ENCODE measurements at places on chromosomes 16 and 17.

GRCh38 chr17:48816774-48817590, at the start of gene TTLL6:
TTLL6 (minus strand) TSS chr17:48817229; CDS start chr17:48817072, 157 bp downstream.
- peak; percentile 53 for DNase-seq

DNA sequence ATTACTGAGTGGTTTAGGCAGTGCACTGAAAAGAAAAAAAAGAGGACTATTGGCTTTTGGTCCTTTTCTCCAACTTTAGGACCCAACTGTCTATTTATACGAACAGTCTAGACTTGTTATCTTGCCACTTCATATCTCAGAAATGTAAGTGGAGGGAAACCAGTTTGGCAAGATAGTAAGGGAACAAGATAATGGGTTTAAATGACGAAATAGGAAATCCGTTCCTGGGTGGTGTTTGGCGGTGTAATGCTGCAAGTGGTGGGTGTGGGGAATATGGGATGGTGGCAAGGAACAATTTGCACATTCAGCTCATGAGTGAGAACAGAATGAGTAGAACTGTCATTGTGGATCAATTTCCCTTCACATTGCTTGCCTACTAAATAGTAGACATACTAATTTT, 44.7 kb downstream of the GRB7 start:
- no peak for DNase-seq

- peak; percentile 17 for DNase-seq
These were observed 372.7 kb downstream of the SLC39A11 start for GRCh38 chr17:72719578-72720493.

GRCh38 chr17:79204261-79204660, 129.6 kb downstream of the ENGASE start:
- no peak for DNase-seq

DNA sequence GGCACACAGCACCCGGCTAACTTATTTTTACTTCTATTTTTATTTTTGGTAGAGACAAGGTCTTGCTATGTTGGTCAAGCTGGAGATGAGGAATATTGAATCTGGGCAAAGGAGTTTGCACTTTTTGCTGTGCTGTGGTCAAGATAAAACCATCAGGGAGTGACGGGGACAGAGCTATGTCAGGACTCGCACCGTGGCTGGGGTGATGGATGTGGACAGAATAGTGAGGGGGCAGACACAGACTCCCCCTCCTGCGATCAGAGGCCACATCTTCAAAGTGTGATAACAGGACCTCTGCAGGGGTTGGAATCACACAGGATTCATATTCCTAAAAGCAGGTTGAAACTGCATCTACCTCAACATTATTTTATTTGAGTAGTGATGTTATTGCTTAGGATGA, 25.6 kb downstream of the IL21R start:
- DNase-seq: peak; percentile 4

DNA sequence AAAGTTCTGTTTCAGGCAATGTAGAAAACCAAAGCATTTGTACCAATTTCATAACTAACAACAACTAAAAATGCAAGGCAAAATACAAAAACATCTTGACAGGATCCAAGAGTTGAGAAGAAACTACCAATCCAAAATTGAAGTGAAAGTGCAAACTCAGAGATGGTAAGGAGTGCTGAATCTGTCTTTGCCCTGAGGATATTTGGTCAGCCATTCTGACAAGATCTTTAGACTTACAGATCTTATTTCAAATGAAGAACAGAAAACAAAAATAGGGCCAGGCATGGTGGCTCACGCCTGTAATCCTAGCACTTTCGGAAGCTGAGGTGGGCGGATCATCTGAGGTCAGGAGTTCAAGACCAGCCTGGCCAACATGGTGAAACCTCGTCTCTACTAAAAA, 412.8 kb downstream of the ZFHX3 start:
- DNase-seq: no peak

DNA sequence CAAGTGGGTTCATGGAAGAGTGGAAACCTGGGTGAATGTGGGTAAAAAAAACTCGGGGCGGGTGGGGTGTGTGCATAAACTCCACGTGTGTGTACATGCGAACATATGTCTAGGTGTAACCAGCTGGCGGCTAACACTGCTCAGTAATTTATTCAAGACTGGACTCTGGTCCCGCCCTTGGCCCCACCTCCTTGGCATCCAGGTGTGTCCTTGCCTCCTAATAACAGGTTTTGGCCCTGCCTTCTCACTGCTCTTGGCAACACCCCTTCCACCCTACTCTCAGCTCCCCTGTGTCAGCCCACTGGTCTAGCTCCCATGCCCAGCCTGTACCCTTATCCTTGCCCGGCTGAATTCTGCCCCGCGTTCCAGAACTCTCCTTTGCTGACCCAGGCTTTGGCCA, 8.3 kb downstream of the FLII start:
- DNase-seq: no peak

GRCh38 chr17:78532922-78533640, 44.1 kb downstream of the DNAH17 start:
- DNase-seq: no peak

All from central memory CD8-positive, alpha-beta T cell (primary cell).